Activated CD4-positive, alpha-beta memory T cell treated with anti-CD3 and anti-CD28 coated beads for 36 hours (primary cell): ENCODE measurements at places on chromosomes 4 and X.

GRCh38 chr4:52367282-52367830 is 291.7 kb downstream of the USP46 start:
- no peak overlapping the region for H3K4me3 ChIP-seq
- H3K27me3 ChIP-seq = peaks cover 2% of the 10 kb centered on the region
- no peaks in the 10 kb centered on the region for H3K4me1 ChIP-seq
- no peak for DNase-seq
- no peak overlapping the region for H3K27ac ChIP-seq

DNA sequence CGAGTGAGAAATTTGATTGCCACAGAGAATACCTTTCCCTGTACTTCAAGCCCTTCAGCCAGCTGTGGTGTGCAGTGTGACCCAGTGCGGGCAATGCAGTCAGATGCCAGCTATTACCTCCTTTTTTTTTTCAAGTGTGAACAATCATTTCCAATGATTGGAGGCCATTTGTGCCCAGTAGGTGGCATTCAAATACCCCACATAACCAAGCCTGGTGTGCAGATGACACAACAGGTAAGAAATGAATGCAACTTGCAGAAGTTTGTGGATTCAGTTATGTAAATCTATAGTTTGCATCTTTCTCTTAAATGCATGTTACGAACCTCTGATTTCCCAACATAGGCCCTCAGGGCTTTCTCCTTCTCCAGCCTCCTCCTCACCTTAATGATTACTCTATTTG is 98.0 kb downstream of the CLCN4 start:
- H3K36me3 ChIP-seq = no peaks in the 10 kb centered on the region
- DNase-seq = no peak
- no peak overlapping the region for H3K27ac ChIP-seq
- H3K27me3 ChIP-seq = no peaks in the 10 kb centered on the region

DNA sequence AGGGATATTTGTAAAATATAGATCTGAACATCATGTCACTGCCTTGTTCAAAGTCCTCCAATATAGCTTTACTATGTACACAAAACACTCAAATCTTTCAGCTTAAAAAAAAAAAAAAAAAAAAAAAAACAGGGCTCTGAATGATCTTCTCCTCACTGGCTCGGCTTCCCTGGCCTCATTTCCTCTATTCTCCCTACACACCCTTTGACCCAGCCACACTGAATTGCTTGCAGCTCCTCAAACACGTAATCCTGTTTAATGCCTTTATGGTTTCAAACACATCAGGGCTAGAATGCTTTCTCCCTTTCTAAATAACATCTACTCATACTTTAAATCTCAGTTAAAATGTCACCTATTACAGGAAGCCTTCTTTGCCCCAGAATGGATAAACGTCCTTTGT is 60.8 kb downstream of the MTMR8 start:
- H3K27me3 ChIP-seq = no peaks in the 10 kb centered on the region
- H3K4me3 ChIP-seq = no peak overlapping the region
- DNase-seq = no peak
- H3K4me1 ChIP-seq = no peaks in the 10 kb centered on the region
- H3K27ac ChIP-seq = no peak overlapping the region

DNA sequence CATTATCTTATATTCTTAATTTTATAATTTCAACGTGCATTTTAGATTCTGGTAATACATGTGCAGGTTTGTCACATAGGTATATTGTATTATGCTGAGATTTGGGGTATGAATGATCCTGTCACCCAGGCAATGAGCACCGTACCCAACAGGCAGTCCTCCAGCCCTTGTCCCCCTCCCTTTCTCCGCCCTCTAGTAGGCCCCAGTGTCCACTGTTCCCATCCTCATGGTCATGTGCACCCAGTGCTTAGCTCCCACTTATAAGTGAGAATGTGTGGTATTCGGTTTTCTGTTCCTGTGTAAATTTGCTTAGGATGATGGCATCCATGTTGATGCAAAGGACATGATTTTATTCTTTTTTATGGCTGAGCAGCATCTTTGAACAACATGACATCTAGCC is 70.6 kb downstream of the RNF150 start:
- no peak overlapping the region for H3K27ac ChIP-seq
- DNase-seq = no peak
- H3K27me3 ChIP-seq = no peaks in the 10 kb centered on the region
- no peaks in the 10 kb centered on the region for H3K36me3 ChIP-seq
- no peak overlapping the region for H3K4me3 ChIP-seq

GRCh38 chrX:74550295-74550802 is 64.1 kb downstream of the RLIM start:
- H3K27ac ChIP-seq = no peak overlapping the region
- no peaks in the 10 kb centered on the region for H3K36me3 ChIP-seq
- H3K4me3 ChIP-seq = no peak overlapping the region
- peak; percentile 86 for DNase-seq
- H3K4me1 ChIP-seq = peaks cover 3% of the 10 kb centered on the region

DNA sequence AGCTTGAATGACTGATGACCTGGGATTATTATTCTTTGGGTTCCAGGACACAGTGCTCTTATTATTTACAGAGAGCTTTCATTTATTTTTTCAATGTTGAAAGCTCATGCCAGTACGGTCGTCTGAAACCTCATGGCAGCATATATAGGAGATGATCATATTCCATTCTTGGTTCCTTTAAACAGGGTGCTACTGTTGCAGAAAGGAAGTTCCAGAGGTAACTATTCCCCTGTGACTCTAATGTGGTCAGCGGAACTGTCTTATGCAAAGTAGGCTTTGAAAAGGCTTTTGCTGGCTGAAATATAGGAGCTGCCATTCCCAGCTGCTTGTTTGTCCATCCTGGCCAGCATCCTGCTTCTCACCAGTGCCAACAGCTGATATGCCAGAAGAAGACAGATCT is 208.3 kb upstream of the LEF1 start:
- H3K36me3 ChIP-seq = no peaks in the 10 kb centered on the region
- H3K4me3 ChIP-seq = no peak overlapping the region
- no peak for DNase-seq
- H3K4me1 ChIP-seq = peaks cover 10% of the 10 kb centered on the region
- H3K27me3 ChIP-seq = no peaks in the 10 kb centered on the region
